ENCODE measurements at places on chromosomes 5 and 9. TPM values are rescaled to one million over a fixed set of nuclear protein-coding genes. Genes with fewer than 3 reads are reported as not detected.
A peak's percentile ranks its signal among the peaks of the same experiment; 100 is the strongest.

- peak overlapping the region; percentile 76 for H3K27ac ChIP-seq
- H3K27me3 ChIP-seq, result no peaks in the 10 kb centered on the region
- H3K36me3 ChIP-seq, result no peaks in the 10 kb centered on the region
- no peak overlapping the region for H3K4me3 ChIP-seq
- DNase-seq, result no peak
Observed at GRCh38 chr9:38026021-38026809, 42.8 kb downstream of the SHB start.

- no peak overlapping the region for H3K4me3 ChIP-seq
- no peaks in the 10 kb centered on the region for H3K27me3 ChIP-seq
- no peak for DNase-seq
- H3K4me1 ChIP-seq, result no peaks in the 10 kb centered on the region
Observed at GRCh38 chr5:127706691-127707090, 3.5 kb downstream of the CCDC192 start.

GRCh38 chr9:89621031-89621430, 16.2 kb downstream of the GADD45G start:
- H3K36me3 ChIP-seq, result no peaks in the 10 kb centered on the region
- DNase-seq, result no peak
- peaks cover 85% of the 10 kb centered on the region for H3K4me1 ChIP-seq
- H3K4me3 ChIP-seq, result no peak overlapping the region
- no peaks in the 10 kb centered on the region for H3K27me3 ChIP-seq
- H3K27ac ChIP-seq, result peak overlapping the region; percentile 41

GRCh38 chr5:110973510-110973909, 98.0 kb upstream of the TSLP start:
- DNase-seq, result no peak
- H3K36me3 ChIP-seq, result no peaks in the 10 kb centered on the region
- H3K4me1 ChIP-seq, result no peaks in the 10 kb centered on the region
- no peak overlapping the region for H3K27ac ChIP-seq

Gene MAT2B
- polyA plus RNA-seq, result 65.1 TPM

Gene FAM221B
- 0.10 TPM for polyA plus RNA-seq

Gene CORO2A
- polyA plus RNA-seq, result 10.8 TPM

Gene TMEM215
- polyA plus RNA-seq, result not detected
